ENCODE measurements at places on chromosomes 11 and 22.

DNA sequence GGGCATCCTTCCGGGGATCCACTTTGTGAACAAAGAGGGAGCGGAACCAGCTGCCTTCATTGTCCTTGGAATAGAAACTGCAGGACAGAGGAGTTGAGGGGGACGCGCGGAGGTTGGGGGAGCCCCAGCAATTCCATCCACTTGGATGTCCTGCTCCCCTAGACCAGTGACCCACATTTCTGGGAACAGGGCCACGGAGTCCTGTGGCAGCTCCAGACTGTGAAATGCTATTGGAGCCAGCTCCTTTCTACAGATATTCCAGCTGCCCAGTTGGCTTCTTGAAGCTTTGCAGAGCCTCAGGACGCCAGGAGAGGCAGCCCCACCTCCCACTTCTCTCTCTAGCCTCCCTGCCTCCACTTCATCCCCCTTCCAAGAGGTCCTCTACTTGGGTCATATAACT, 10.5 kb downstream of the NIPSNAP1 start:
- DNase-seq: no peak

DNA sequence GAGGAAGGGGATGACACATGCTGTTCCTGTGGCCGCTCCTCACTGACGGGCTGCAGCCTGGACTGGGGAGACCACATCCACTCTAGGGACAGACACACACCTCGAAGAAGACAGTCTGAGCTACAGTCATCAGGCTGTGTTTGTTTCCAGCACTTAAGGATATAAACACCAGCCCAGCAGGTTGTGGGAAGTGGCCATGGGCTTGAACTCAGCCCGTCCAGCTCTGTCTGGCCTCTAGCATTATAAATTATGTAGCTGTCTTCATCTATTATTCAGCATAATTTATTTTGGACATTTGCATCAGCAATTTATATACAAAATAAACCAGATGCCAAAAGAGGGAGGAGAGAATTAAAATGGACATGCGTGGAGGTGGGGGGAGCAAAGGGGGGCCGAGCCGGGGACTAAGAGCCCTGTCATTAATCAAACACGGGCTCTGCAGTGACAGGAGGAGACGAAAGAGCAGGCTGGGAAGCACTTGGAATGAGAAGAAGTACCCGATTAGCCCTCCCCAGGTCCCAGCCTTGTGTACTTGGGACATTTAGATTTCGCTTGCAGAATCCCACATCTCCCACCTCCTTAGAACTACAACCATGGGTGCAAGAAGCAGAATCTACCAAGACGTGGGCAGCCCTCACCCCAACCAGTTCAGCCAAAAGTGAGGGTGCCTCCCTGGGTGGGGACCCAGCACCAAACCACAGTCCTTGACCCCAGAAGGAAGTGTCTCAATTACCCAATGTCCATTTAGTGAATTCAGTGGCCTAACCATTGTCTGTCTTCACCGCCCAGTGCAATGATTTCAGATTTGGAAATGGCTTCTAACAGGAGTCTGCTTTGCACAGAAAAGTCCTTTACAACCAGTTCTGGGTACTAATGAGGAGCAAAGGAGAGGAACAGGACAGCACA, 309.6 kb downstream of the OPCML start:
- DNase-seq: no peak

DNA sequence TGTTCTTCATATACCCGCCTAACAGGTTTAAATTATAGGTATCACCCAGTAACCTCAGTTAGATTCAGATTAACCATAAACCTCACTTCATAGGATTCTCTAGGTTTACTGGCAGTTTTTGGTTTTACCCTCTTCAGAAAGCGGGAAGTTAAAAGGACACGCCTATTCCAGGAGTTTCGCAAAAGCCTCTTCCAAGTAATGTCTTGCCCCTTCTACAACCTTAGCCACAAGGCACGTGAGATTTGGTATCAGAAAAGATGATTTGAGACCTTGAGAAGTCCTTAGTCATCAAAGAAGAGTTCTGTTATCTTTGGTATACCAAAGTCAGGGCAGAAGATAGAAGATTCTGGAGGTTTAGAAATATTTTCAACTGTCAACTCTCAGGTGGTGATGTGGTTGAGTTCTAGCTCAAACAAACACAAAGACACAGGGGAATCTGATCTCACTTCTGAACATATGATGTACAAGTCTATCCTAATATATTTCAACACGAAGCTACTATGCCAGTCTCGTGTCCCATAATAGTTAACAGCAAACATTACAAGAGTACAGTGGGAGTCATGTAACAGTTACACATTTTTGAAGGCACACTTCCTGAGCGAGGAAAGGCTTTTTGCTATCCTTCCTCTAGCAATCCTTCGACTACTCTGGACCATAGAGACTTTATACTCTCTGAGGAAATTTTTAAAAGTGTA, 103.5 kb downstream of the USP35 start:
- DNase-seq: no peak

DNA sequence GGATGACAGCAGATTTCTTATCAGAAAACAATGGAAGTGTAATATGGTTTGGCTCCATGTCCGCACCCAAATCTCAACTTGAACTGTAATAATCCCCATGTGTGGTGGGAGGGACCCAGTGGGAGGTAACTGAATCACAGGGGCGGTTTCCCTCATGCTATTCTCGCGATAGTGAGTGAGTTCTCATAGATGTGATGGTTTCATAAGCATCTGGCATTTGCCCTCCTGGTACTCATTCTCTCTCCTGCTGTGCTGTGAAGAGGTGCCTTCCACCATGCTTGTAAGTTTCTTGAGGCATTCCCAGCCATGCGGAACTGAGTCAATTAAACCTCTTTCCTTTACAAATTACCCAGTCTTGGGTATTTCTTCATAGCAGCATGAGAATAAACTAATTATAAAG, 81.0 kb upstream of the SCUBE2 start:
- no peak for DNase-seq

DNA sequence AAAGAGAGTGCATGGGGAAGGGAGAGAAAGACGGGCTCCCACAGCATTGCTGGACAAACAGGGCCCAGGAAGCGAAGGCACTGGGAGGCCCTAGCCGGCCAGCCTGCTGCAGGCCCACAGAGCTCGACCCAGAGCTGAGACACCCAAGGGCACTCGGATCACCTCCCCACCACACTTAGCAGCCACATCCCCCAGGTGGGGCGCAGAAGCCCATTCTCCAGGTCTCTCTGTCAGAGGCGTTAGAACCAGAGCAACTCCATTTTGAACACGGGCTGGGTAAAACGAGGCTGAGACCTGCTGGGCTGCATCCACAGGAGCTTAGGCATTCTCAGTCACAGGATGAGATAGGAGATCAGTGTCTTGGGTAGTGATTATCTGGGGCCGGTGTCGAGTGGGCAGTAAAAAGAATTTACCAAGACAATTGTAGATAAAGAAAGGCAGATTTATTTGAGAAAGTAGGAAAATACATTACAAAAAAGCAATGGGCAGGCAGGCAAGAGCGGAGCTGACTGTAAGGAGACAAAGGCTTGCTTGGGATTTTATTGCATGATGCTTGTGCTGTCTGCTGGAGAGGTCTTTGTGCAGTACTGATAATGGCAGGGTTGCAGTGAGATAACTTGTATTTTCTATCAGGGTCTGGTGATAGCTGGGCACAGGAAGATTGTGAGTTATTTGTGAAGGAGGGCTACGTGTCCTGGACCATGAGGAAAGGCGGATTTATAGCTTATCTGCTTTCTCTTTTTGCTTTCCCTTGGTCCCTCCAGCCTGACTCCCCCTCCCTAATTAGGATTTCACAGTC, 13.4 kb upstream of the CAPN5 start:
- DNase-seq: no peak

GRCh38 chr11:2090172-2091111, 48.7 kb downstream of the IGF2 start:
- no peak for DNase-seq

GRCh38 chr11:34345991-34346480, 11.8 kb downstream of the ABTB2 start:
- DNase-seq: no peak

DNA sequence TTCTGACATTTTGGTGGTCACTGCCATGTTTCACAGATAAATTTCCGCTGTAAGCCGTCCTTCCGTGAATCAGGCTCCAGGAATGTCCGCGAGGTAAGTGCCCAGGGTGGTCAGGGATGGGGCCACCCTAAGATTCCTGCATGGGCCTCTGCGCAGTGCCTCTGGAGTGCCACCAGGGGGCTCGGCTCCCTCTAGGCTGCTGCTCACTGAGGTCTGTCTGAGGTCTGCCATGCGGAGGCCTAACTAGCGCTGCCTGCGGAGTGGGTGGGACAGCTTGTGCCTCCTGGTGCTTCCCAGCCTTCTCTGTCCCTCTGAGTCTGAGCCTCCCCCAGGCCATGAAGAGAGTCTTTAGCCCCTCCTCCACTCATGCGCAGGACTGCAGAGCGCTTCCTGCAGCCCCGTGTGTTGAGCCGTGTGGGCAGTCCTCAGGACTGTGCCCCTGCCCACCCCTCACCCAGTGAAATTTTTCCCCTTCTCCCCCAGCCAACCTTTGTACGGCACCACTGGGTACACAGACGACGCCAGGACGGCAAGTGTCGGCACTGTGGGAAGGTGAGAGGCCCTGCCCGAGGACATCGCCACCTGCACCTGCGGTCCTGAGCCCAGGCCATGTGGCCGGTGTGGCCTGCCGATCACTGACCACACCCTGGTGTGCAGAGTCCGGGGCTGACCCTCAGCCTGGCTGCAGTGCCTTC, 11.9 kb upstream of the MDK start:
- DNase-seq: peak; percentile 52

GRCh38 chr11:125425601-125426000, 70.5 kb downstream of the FEZ1 start:
- no peak for DNase-seq

- DNase-seq: no peak
Observed at GRCh38 chr11:78993802-78994430, 419.3 kb upstream of the NARS2 start.

DNA sequence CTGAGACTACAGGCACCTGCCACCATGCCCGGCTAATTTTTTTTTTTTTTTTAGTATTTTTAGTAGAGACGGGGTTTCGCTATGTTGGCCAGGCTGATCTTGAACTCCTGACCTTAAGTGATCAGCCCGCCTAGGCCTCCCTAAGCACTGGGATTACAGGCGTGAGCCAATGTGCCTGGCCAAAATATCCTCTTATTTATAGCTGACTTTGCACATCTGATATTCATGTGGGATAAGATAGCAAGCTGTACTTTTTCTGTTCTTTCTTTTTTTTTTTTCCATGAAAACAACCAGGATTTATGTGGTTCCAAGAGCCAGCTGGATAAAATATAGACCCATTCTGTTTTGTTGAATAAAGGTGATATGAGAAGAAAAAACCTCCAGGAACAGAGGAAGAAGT, 12.1 kb upstream of the XBP1 start:
- DNase-seq: no peak

DNA sequence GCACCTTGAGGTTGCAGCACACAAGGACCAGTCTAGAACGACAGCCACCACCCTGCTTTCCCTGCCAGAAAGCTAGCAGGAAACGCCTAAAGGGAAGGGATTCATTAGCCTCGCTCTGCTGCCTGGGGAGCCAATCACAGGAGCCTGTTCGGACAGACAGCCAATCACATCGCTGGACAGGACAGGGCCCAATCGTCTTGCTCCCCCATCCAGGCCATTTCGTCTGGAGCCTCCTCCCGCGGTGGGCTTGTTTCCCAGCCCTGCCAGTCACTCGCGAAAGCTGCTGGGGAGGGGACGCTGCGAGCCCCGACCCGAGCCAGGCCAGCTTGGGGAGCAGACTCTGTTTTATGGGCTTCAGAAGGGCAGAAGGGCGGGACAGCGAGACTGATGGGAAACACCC, 79.8 kb upstream of the NCAM1 start:
- no peak for DNase-seq

GRCh38 chr11:75633409-75634066, 35.3 kb downstream of the MAP6 start:
- no peak for DNase-seq

DNA sequence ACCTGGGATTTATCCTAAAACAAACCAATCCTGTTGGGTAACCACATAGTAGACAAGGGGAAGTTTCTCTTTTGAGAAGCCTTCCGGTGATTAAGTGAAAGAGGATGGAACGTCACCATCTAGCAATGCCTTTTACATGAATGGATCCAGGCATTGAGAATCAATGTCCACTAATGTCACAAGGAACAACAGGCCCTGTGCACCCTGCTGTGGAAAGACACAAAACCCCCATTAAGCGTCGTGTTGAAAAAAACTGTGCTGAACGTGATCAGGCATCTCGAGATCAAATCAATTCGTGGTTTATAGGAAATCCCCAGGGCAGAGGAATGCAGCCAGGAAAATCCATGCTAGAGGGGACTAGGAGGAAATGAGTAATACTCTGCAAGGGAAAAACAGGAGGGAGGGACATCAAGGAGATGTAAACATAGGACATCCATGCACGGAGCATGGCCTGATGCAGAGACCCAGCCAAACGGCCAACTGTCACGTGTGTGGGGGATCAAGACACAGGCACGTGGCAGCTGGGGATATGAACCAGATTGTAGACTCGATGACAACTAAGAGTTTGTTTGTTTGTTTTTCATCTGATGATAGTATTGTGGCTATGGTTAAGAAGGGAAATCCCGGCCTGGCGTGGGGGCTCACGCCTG, 38.6 kb upstream of the CARS1 start:
- DNase-seq: no peak

DNA sequence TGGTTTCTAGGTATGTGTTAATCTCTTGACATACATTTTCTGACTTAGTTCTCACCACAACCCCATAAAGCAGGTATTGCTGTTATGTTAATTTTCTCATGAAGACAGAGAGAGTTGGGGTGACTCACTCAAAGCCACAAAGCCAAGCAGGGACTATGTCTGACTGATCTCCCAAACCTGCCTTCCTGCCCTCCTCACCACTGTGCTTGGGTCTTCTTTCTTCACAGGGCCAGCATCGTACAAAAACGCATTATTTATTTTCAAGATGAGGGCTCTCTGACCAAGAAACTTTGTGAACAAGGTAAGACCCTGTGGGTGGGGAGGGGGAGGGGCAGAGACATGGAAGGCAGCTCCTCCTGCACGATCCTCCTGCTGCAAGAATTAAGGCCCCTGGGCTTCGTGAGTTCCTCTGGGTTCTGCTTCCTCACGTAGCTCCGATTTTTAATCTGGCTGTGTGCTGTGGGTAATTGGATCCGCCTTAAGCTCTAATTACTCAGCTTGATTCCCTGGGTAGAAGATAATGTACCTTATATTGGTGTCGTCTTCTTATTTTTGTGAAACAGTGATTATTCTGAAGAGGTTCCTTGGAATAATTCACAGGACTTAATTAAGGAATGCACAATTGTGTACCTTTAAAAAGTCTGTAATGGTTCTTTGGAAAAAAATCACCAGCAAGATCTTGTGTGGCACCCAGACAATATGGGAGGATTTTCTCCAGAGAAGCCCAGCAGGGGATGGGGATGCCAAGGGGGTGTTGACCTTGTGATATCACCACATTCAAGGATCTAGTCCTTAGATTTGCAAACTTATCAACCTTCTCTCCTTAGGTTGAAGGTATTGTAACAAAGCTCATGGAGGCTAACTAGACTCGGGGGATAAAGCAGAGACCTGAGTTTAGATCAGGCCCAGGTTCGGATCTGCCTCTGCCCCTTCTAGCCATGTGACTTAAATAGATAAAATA, 112.9 kb downstream of the SPON1 start:
- peak; percentile 45 for DNase-seq

- no peak for DNase-seq
Observed at GRCh38 chr11:2273771-2274170, 3.4 kb upstream of the ASCL2 start.

All from stimulated activated naive CD4-positive, alpha-beta T cell treated with Interleukin-2 at 50 U/mL for 16 hours (primary cell).